ENCODE measurements at places on chromosomes 13 and 19.

- no peak for DNase-seq
Measured at GRCh38 chr19:3950871-3951861, 18.3 kb downstream of the NMRK2 start.

GRCh38 chr13:21960108-21960507 is 289.2 kb downstream of the FGF9 start:
- DNase-seq: no peak

GRCh38 chr13:79212064-79212619 is 193.9 kb downstream of the RBM26 start:
- no peak for DNase-seq

- DNase-seq: no peak
Measured at GRCh38 chr19:58007285-58007684, 4.7 kb upstream of the ZNF606 start.

DNA sequence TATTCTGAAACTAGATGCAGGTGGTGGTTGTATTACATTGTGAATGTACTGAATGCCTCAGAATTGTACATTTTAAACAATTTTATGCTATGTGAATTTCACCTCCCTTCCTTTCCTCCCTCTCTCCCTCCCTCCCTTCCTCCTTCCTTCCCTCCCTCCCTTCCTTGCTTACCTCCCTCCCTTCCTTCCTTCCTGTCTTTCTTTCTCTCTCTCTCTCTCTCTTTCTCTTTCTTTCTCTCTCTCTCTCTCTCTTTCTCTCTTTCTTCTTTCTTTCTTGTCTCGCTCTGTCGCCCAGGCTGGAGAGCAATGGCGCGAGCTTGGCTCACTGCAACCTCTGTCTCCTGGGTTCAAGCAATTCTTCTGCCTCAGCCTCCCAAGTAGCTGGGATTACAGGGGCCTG is 37.2 kb downstream of the IER2 start:
- no peak for DNase-seq
